ENCODE measurements at places on chromosomes 1 and 21.

DNA sequence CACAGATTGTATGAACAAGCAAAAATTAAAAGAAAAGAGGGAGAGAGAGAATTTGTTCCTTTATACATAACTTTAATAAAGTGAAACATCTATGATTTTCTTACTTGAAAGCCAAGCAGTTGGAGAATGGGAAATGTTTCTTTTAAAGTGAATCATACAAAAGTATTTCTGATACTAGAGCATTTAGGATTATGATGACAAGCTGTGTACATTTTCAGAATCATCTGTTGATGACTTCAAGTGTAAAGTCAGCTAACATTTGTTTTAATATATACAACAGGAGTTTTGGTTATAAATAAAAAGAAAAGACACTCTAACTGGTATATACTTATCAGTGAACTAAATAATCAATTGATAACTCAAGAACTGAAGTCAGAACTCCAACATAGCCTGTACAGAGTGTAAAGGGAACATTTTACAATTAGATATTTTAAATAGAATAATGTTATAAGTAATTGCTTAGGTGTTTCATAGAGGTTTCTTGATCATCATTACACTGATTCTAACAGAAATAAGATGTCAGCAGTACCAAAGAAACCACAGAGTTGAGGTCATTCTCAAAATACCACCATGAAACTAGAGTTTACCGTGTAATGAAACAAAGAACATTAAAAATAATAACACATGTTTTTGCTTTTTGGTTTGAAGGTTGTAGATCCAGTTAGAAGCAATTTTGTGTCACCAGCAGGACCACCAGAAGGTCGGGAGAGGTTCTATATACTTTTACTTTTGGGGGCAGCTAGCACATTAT is 103.4 kb downstream of the COL24A1 start:
- H3K36me3 ChIP-seq: no peaks in the 10 kb centered on the region
- H3K4me3 ChIP-seq: no peak overlapping the region
- no peak for DNase-seq
- H3K27me3 ChIP-seq: no peaks in the 10 kb centered on the region
- no peaks in the 10 kb centered on the region for H3K4me1 ChIP-seq

DNA sequence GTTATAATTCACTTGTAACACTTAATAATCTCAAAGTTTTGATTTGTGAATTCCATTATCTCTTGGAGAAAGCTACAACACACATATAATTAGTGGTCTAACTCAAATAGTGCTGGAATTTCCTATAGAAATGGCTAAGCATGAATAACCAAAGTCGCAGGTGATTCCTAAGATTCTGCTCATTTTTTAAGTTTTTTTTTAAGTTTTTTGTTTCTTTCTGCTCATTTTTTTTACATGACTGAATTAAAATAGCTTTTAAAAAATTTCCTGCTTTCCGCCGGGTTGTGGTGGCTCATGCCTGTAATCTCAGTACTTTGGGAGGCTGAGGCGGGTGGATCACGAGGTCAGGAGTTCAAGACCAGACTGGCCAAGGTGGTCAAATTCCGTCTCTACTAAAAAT is 90.4 kb downstream of the APP start:
- H3K4me1 ChIP-seq: no peaks in the 10 kb centered on the region
- H3K4me3 ChIP-seq: no peak overlapping the region
- H3K27me3 ChIP-seq: no peaks in the 10 kb centered on the region
- no peak for DNase-seq
- no peak overlapping the region for H3K27ac ChIP-seq

- no peak for DNase-seq
- H3K4me3 ChIP-seq: no peak overlapping the region
- H3K27ac ChIP-seq: no peak overlapping the region
- no peaks in the 10 kb centered on the region for H3K4me1 ChIP-seq
- H3K27me3 ChIP-seq: no peaks in the 10 kb centered on the region
Observed at GRCh38 chr1:107514841-107515240, 374.0 kb downstream of the NTNG1 start.

- DNase-seq: no peak
- H3K4me3 ChIP-seq: no peak overlapping the region
- no peak overlapping the region for H3K27ac ChIP-seq
- H3K4me1 ChIP-seq: no peaks in the 10 kb centered on the region
- H3K27me3 ChIP-seq: no peaks in the 10 kb centered on the region
Observed at GRCh38 chr1:76130992-76131391, 56.4 kb downstream of the ST6GALNAC3 start.

DNA sequence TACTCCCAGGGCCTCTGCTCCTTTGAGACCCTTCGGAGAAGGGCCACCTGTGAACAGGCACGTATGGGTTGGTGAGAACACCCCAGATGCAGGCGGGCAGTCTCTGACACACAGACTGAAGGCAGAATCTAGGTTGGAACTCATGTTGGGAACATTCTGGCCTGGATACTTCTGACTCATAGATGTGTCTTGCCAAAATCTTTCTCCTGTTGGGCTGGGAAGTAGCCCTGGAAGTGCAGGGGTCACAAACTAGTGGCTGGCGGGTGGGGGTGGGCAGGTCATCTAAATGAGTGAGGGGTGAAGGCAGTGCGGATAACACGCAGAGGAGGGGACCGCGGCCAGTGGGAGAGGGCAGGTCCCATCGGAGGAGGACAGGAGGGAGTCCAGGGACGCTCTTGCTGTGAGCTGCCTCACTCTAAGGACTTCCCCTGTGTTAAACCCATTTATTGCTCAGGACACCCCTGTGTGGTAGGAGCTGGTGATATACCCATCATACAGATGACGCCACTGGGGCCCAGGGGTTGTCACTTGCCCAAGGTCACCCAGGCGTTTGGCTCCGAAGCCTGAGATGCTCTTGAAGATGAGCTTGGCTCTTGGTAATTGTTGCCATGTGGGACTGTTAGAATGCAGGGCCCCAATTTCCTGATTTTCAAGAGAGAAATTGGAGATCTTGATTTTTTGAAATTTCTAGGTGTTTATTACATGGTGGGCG is 181.0 kb downstream of the PTPRU start:
- H3K36me3 ChIP-seq: no peaks in the 10 kb centered on the region
- no peak overlapping the region for H3K4me3 ChIP-seq
- no peaks in the 10 kb centered on the region for H3K4me1 ChIP-seq

- no peaks in the 10 kb centered on the region for H3K36me3 ChIP-seq
- peaks cover 8% of the 10 kb centered on the region for H3K4me1 ChIP-seq
- DNase-seq: peak; percentile 93
Observed at GRCh38 chr1:116151739-116152576, 40.8 kb downstream of the MAB21L3 start.

GRCh38 chr1:201184307-201185122 is 6.1 kb upstream of the IGFN1 start:
- peaks cover 3% of the 10 kb centered on the region for H3K4me1 ChIP-seq
- no peaks in the 10 kb centered on the region for H3K36me3 ChIP-seq
- DNase-seq: peak; percentile 82
- H3K4me3 ChIP-seq: no peak overlapping the region

- no peaks in the 10 kb centered on the region for H3K27me3 ChIP-seq
- H3K4me1 ChIP-seq: no peaks in the 10 kb centered on the region
- H3K27ac ChIP-seq: no peak overlapping the region
- DNase-seq: no peak
Observed at GRCh38 chr1:48073798-48074530, 76.8 kb upstream of the TRABD2B start.

DNA sequence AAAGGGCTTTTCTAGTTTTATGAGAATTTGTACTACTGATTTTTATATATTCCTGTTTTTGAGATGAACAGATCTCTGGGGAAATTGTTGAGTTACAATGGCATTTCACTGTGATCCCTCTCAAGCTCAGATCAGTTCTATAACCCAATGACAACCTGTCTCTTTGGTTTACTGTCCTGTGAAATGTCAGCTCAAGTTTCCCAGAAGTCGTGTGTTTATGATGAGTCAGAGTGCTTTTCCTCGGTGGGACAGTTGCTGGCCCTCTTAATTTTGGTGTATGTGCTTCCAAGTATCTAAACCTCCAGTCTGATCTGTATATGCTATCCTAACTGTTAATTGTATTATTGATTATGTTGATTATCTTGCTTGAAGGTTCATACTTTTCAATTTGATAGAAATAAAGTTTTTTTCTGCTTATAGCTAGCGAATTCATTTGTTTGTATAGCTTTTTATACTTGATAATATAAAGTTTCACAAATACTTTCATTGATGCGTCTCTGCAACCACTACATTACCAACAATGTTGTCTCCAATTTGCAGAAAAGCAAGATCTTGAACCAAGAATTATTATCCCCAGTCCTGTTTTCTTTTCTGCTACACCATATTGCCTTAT is 77.5 kb upstream of the DNAJC6 start:
- H3K27me3 ChIP-seq: no peaks in the 10 kb centered on the region
- no peak overlapping the region for H3K27ac ChIP-seq
- H3K36me3 ChIP-seq: no peaks in the 10 kb centered on the region
- no peak overlapping the region for H3K4me3 ChIP-seq

DNA sequence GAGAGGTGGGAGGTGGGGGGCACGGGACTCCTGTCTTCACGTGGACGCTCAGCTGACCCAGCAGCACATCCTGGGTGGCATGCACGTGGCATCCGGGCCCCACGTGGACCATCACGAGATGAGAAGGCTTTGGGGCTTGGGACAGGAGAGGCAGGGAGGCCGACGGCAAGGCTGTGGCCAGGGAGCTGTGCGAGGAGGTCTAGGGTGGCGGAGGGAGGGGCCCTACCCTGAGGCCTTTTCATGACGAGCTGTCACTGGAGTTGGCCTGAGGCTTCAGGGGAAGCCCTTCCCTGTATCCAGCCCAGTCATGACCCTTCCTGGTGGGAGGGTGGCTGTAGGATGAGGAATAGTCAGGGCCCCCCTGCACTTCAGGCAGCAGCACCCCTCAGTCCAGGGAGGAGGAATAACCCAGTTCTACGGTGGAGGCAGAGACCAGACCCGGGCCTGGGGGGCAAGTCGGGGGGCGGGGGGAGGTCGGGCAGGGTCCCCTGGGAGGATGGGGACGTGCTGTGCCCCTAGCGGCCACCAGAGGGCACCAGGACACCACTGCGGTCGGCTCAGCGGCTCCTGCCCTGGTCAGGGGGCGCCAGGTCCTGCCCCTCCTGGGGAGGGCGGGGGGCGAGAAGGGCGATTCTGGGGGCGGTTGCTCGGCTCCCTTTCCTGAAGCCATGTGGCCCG is 2.0 kb upstream of the PERM1 start:
- DNase-seq: no peak
- H3K27me3 ChIP-seq: no peaks in the 10 kb centered on the region
- H3K36me3 ChIP-seq: no peaks in the 10 kb centered on the region

- no peaks in the 10 kb centered on the region for H3K36me3 ChIP-seq
- H3K4me3 ChIP-seq: no peak overlapping the region
- DNase-seq: no peak
- no peaks in the 10 kb centered on the region for H3K27me3 ChIP-seq
- H3K4me1 ChIP-seq: no peaks in the 10 kb centered on the region
Observed at GRCh38 chr1:111833334-111833733, 77.6 kb downstream of the DDX20 start.

- no peaks in the 10 kb centered on the region for H3K4me1 ChIP-seq
- H3K4me3 ChIP-seq: no peak overlapping the region
- H3K27me3 ChIP-seq: no peaks in the 10 kb centered on the region
- H3K36me3 ChIP-seq: no peaks in the 10 kb centered on the region
- DNase-seq: no peak
Observed at GRCh38 chr1:46081206-46081605, 51.2 kb downstream of the PIK3R3 start.

- peaks cover 3% of the 10 kb centered on the region for H3K4me1 ChIP-seq
- no peaks in the 10 kb centered on the region for H3K36me3 ChIP-seq
- H3K27ac ChIP-seq: no peak overlapping the region
- H3K27me3 ChIP-seq: peaks cover 7% of the 10 kb centered on the region
- H3K4me3 ChIP-seq: no peak overlapping the region
Observed at GRCh38 chr1:12047120-12047876, 15.8 kb upstream of the TNFRSF8 start.

GRCh38 chr1:110800079-110800478 is 72.9 kb upstream of the CD53 start:
- no peaks in the 10 kb centered on the region for H3K36me3 ChIP-seq
- DNase-seq: no peak
- no peaks in the 10 kb centered on the region for H3K4me1 ChIP-seq
- H3K27ac ChIP-seq: no peak overlapping the region
- H3K27me3 ChIP-seq: no peaks in the 10 kb centered on the region

- no peak overlapping the region for H3K4me3 ChIP-seq
- H3K4me1 ChIP-seq: no peaks in the 10 kb centered on the region
- no peaks in the 10 kb centered on the region for H3K27me3 ChIP-seq
- H3K27ac ChIP-seq: no peak overlapping the region
- DNase-seq: no peak
- no peaks in the 10 kb centered on the region for H3K36me3 ChIP-seq
Observed at GRCh38 chr1:48750109-48750508, 26.6 kb downstream of the BEND5 start.

- no peak overlapping the region for H3K27ac ChIP-seq
- no peaks in the 10 kb centered on the region for H3K4me1 ChIP-seq
- peak; percentile 34 for DNase-seq
- H3K36me3 ChIP-seq: no peaks in the 10 kb centered on the region
- H3K4me3 ChIP-seq: no peak overlapping the region
Observed at GRCh38 chr1:27058966-27059669, 46.5 kb upstream of the TENT5B start.

- DNase-seq: no peak
- H3K36me3 ChIP-seq: no peaks in the 10 kb centered on the region
- no peak overlapping the region for H3K4me3 ChIP-seq
- no peaks in the 10 kb centered on the region for H3K4me1 ChIP-seq
- no peak overlapping the region for H3K27ac ChIP-seq
Observed at GRCh38 chr1:56798053-56798471, 21.1 kb downstream of the FYB2 start.
